Transverse colon (tissue), 4 donors: ENCODE measurements at places on chromosomes 2 and 18. TPM values are rescaled to one million over a fixed set of nuclear protein-coding genes. Genes with fewer than 3 reads are reported as not detected.

Gene CRYGC
- total RNA-seq: not detected

Gene UNC80
- not detected for total RNA-seq

Gene MROH2A
- total RNA-seq: 0.14 TPM

Gene GRB14
- not detected for total RNA-seq

Gene AMER3
- total RNA-seq: not detected

Gene AKAIN1
- not detected for total RNA-seq

Gene ZRANB3
- total RNA-seq: 0.37 TPM

Gene CYBRD1
- 69.8 TPM for total RNA-seq

Gene NCKAP1
- total RNA-seq: 86.2 TPM
